ENCODE measurements at places on chromosomes 3 and 15.

GRCh38 chr15:95129574-95129973 is 898.2 kb downstream of the MCTP2 start:
- no peak for DNase-seq

DNA sequence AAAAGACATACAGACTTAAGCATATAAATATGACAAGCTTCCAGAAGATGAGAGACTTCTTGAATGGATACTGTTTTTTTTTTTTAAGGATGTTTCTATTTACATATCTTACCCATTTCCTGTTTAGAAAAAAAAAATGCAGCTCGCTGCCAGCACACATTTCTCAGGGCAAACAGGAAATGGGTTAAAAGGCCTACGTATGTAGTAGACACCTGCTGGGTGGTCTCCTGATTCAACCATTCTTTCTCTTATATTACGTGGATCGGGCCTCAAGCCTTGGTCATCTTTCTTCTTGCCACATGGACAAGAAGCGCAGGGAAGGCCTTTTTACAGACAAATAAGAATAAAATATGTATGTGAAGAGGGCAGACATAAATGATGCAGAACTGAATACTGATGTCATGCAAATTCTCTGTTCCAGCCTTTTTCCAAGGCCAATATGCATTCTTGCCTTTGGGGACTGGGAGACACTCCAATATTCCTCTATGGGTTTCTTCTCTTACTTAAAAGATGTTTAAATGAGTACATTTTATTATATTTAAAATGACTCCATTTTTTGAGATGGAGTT is 35.0 kb upstream of the TJP1 start:
- DNase-seq: no peak

DNA sequence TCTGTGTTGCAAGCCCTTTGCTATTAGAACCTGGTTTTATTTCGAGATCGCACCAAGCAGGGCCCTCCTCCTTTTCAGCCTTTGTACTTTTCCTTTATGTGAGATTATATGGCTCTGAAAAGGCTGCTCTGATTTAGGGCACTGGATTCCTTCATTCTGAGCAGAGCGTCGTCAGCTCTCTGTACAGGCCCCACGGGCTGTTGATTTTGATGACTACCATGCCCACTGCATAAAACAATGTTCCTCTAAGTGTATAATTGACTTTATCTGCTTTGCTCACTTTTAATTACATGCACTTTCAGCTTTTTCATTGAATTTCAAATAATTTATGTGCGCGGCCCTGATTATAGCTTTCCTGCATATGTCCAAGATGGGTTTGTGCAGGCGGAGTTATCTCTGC is 4.4 kb upstream of the PSMD6 start:
- DNase-seq: no peak

DNA sequence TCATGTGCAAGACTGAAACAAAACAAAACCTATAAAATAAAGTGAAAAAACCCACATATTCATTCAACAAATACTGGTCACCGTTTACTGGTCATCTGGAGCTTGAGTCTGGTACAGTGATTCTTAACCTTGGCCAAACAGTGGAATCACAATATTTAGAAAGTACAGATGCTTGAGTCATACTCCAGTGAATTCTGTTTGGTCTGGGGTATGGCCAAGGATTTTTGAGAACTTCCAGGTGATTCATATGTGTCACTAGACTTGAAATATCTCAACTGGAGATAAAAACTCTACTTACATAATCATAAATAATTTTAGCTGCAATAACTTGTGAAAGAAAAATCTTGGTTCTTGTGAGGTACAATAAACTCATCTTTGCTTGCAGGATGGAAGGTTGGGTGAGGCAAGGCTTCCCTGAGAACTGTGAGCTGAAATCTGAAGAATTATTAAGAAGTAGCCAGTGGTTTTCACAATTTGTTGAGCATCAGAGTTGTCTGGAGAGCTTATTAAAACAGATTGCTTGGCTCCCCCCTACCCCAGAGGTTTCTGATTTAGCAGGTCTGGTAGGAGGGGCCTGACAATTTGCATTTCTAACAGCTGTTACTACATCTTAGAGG is 9.6 kb downstream of the NEK11 start:
- peak; percentile 38 for DNase-seq

- no peak for DNase-seq
Observed at GRCh38 chr15:82647835-82648256, 683 bp upstream of the CPEB1 start.

DNA sequence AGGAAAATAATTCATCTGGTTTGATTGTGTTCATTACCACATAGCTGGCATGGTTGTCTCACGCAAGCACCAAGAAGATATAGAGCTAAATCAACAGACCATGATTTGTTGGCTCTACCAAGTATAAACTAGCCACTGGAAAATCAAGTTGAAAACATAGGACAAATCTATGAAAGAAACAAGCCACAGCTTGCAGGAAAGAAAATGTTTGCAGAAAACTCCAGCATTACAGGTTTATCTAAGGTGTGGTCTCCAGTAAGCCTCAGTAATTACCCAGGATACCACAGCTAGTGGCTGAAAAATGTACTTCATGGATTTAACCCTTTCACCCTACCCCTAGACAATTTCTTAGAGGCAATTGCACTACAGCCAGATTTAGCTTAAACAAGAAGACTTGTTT is 340.6 kb downstream of the SOX2 start:
- no peak for DNase-seq

DNA sequence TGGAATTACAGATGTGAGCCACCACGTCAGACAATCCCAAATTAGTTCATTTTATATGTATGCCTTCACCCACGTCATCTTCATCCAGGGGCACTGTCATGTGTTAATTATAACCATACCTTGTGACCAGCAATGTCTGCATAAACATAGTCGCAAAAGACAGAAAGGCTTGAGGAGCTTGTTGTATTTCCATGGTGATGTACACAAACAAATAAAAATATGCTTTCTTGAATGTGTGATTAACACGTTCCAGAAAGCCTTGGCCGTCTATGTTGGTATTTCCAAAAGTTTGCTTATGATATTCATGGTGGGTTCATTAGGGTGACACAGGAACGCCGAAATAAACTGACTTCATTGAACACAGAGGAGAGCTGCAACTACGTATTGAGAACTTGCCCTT is 524.7 kb upstream of the ZNF717 start:
- no peak for DNase-seq

DNA sequence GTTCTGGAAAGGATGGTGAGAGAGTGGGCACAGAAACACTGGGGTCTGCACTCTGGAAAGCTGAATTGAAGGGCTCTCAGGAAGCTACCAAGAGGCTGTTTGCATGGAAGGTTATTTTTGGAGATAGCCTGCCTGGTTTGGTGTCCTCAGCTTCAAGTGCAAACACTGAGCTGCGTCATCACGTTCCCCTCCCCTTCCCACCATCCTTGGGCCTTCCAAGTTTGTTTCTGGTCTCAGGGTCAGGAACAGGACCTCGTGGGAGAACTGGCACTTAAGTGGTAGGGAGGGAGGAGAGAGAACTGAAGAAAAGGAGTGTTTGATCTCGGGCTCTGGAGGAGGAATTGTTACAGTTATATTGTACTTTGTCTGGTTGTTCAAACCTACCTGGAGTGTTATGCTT is 10.6 kb downstream of the ST6GAL1 start:
- no peak for DNase-seq

DNA sequence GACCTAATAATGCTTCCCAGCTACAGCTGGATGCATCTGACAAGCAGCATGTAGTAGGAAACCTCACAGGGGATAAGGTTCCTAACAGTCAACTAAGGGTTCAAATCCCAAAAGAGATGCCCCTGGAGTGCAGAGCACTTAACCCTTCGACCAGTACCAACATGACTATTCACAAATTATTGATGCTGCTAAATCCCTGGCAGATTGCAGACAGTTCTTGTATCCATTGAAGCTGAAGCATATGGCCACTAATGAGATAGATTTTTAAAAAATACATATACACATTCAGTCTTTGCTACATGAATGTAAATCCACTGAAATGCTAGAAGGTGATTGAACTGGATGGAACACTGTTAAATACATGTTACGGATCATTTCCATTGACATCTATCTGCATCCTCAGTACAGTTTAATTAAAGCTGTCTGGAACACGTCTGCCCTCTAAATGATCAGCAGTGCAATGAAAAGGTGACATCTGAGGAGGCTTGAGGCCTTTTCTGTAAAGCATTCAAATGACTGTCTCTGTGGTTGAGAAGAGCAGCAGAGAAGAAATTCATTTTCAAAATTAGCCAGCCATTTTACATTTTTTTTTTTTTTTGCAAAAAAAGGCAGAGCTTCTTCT is 19.5 kb upstream of the NANOGP8 start:
- no peak for DNase-seq

DNA sequence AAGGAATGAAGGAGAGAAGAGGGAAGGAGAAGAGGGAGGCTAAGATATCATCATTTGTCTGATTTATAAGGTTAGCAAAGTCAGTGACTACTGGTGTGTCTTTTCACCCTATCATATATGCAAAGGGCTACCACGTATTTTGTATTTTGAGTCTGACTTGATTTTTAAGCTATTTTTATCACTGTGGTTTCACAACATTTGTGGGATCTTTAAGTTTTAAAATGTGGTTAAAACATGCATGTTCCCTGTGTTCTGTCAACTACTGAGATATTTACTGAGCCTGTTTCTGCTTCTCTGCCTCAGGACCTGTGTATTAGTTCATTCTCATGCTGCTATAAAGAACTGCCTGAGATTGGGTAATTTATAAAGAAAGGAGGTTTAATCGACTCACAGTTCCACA is 22.5 kb upstream of the SPTSSB start:
- no peak for DNase-seq

DNA sequence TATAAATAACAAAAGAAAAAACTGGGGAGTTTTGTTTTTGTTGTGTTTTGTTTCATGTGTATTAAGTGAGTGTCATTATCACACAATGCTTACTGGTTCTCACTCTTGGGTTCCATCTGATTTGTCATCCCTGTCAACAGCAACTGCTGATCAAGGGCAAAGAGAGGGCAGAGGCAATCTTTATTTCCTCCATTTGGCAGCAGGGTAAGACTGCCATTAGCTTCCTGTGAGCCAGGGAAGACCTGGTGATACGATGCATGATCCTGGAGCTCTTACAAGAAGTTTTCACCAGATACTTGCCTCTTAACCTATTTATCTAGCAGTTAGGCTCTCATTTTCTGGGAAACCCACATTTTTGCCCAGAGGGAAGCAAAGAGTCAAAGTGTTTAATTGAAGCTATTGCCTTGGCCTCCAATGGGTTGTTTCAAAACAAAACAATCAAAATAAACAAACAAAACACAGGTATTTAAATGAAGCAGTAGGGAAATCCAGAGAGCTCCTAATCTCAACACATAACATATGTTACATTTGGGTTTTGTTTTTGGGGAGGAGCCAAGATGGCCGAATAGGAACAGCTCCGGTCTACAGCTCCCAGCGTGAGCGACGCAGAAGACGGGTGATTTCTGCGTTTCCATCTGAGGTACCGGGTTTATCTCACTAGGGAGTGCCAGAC is 529.8 kb downstream of the MAGI1 start:
- no peak for DNase-seq

DNA sequence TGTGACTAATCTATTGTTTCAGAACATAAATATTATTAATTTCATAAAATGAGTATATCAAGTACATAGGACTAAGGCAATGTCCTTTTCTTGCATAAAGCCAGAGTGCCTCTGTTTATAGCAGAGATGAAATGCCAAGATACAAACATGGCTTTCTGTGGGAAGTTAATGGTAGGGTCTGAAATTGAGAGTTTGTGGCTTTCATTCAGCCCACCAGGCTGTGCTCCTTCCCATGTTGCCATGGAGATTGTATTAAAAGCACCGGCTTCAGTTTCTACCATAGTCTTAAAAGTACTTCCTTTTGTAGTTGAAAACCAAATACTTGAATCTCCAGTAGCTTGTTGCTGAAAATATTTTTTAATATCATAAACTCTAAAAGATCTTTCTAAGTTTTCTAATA is 114.0 kb downstream of the LRRC28 start:
- DNase-seq: no peak

DNA sequence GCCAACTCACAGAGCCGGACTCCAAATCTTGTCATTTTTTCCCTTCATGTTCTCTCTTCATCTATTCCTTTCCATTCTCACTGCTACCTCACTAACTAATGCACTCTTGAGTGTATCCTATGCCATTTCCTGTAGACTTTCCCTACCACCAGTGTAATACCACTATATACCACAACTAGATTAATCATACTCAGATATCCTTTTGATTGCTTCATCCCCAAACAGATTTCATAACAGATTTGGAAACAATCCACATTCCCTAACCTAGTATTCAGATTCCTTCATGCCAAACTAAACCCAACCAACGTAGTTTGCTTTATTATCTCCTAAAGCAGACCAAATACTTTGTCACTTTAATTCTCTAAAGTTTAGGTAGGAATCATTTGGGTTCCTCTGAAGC is 2.6 kb upstream of the PLOD2 start:
- peak; percentile 96 for DNase-seq

- DNase-seq: no peak
Observed at GRCh38 chr15:26475554-26475953, 297.3 kb downstream of the GABRB3 start.

- no peak for DNase-seq
Observed at GRCh38 chr15:39154227-39154638, 426.6 kb upstream of the THBS1 start.

- peak; percentile 56 for DNase-seq
Observed at GRCh38 chr3:155217591-155217990, 75.9 kb downstream of the STRIT1 start.

DNA sequence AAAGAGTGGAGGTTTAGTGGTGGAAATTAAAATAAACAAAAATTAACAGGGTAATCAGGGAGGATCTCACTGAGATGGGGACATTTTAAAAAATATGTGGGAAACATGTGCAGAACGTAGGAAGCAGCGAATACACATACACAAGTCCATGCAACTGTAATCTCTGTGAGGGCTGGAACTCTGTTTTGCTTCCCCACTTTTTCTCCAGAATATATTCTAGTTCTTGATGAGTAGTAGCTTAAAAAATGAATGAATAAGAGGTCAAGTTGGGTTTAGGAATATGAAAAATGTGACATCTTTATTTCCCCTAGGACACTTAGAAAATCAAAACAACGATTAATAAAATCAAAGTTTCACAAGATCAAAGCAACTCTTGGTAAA is 312.2 kb upstream of the ZNF717 start:
- DNase-seq: peak; percentile 32

- peak; percentile 2 for DNase-seq
Observed at GRCh38 chr3:152688313-152688712, 146.6 kb upstream of the P2RY1 start.

- DNase-seq: no peak
Observed at GRCh38 chr3:52198643-52199608, 966 bp downstream of the ALAS1 start.

DNA sequence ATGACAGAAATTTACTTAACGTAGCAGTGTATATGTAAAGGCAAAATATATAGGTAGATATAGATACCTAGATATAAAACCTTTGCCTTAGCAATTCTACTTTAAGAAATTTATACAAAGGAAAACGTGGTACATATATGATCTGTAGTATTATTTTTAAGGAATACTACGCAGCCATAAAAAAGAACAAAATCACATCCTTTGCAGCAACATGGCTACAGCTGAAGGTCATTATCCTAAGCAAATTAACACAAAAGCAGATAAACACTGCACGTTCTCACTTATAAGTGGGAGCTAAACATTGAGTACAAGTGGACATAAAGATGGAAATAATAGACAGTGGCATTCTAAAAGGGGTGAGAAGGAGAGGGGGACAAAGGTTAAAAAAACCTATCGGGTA is 14.8 kb upstream of the LIPC start:
- no peak for DNase-seq

GRCh38 chr3:5543047-5543446 is 355.5 kb downstream of the EDEM1 start:
- no peak for DNase-seq

- no peak for DNase-seq
Observed at GRCh38 chr15:67372986-67373675, 118.5 kb downstream of the IQCH start.

Measured in fibroblast of skin of scalp (primary cell).